ENCODE measurements at places on chromosomes 1 and 21. TPM values are rescaled to one million over a fixed set of nuclear protein-coding genes. Genes with fewer than 3 reads are reported as not detected.

ROR1 gene
- total RNA-seq, result 20.3 TPM

GRCh38 chr1:188778578-188778977 lies 1699.1 kb downstream of the BRINP3 start:
- no peak for DNase-seq

DNA sequence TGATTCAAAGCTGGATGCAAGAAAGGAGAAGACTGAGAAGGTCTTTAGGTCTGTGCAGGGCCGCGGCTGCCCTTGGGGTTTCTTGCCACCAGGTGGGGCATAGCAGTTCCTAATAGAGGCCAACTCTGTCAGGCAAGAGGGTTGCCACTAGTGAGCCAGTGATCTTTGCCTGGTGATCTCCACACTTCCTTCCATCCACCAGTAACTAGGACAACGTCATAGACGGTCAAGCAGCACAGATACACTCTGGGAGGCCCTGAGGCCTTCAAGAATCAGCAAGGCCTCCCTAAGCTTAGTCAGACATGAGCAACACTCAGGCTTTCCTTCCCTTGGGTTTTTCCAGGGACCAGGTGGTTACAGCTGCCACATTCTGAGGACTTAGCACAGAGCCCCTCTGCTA lies 32.9 kb upstream of the ATP2B4 start:
- no peak for DNase-seq

BCL2L15 gene
- 1.6 TPM for total RNA-seq

DNA sequence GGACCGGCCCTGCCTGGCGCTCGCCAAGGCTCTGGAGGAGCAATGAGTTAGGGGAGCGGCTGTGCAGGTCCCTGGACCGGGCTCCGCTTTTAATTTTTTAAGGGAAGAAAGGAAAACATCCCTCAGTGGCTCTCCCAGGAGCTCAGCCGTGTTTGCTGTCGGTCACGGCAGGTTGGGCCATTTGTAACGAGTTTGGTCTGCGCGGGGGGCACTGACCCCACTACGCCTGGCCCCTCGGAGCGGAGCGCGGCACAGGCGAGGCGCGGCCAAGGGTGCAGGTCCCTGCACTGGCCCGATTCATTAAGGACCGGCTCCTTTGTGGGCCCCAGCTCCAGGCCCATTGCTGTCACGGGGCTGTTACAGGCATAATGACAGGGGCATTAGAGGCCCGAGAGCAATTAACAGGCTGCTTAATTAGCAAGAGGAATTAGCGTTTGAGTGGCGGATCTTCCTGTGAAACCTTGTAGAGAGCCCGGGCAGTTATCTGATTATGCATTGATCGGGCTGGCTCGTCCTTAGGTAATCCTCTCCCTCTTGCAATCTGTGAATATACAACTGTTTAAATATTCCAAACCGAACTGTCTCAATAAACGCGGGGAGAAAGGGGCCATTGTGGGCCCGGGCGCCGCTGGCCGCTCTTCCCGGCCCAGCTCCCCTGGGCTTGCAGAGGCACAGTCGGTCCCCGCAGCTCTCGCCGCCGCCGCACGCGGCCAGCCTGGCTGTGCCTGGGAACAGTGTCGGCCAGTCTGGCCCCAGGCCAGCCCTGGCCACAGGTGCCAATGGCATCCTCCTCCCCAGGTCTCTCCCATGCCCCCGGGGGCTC lies 56.8 kb downstream of the PRDM16 start:
- no peak for DNase-seq

CELA3B gene
- not detected for total RNA-seq

OR2T29 gene
- total RNA-seq, result not detected

ATAD3C gene
- total RNA-seq, result 0.53 TPM

RGS13 gene
- total RNA-seq, result not detected

TRIM17 gene
- total RNA-seq, result 10.0 TPM

- no peak for DNase-seq
Observed at GRCh38 chr1:228448372-228448771, 31.7 kb upstream of the TRIM17 start.

GRCh38 chr1:29519108-29519787 lies 282.9 kb downstream of the PTPRU start:
- DNase-seq, result peak; percentile 11

Measured in ovary (tissue), 10 donors.